Central memory CD4-positive, alpha-beta T cell (primary cell): ENCODE measurements at places on chromosomes 3 and 15.

- DNase-seq: no peak
Measured at GRCh38 chr3:69994919-69995318, 4.6 kb upstream of the SAMMSON start.

GRCh38 chr3:144128108-144128892 is 156.7 kb downstream of the DIPK2A start:
- DNase-seq: no peak

DNA sequence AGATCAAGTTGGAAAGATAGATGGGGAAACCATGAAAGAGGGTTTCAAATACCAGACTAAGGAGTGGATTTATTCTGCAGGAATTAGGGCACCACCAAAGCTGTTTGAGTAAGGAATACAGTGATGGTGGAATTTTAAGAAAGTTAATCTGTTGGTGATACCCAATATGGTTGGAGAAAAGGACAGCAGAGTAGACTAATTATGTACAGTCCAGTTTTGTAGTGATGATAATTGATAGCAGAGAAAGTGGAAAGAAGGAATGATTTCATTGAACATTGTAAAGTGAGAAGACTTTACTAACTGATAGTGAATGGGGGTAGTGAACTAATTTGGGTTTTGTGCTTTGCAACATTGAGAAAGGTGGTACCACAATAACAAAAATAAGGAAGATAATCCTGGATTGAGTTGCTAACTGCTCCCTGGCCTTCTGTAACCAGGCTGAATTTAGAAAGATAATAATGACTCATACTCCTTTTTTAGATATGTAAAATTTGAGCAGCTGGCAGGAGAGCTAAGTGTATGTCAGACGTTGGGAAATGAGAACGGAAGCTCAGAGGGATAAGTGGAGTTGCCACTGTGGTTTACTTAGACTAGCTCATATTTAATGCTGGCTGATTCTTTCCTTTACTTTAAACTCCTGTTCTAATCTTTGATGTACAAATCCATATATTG is 16.9 kb downstream of the TCAIM start:
- no peak for DNase-seq

- DNase-seq: no peak
Measured at GRCh38 chr3:38003817-38004414, 13.3 kb downstream of the VILL start.

DNA sequence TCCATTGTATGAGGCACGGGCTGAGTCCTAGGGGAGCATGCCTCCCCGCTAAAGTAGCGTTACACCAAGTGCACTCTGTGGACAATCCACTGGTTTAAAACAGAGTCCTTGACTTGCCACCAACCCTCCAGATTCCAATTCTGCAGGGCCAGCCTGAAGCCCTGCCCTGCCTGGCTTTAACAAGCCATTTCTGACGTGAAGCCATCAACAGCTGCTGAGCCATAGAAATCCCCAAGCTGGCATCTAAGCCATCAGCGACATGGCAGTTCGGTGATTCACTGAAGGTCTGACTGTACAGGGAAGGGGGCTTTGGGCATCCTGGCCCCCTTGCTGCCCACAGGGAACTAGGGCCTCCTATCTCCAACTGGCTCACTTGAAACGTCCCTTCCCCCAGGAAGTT is 265.7 kb downstream of the UACA start:
- no peak for DNase-seq

- no peak for DNase-seq
Measured at GRCh38 chr15:98782801-98783200, 134.5 kb downstream of the IGF1R start.

GRCh38 chr3:110656394-110657025 is 415.1 kb upstream of the NECTIN3 start:
- no peak for DNase-seq

GRCh38 chr3:186308549-186308948 is 53.5 kb downstream of the DGKG start:
- DNase-seq: no peak

DNA sequence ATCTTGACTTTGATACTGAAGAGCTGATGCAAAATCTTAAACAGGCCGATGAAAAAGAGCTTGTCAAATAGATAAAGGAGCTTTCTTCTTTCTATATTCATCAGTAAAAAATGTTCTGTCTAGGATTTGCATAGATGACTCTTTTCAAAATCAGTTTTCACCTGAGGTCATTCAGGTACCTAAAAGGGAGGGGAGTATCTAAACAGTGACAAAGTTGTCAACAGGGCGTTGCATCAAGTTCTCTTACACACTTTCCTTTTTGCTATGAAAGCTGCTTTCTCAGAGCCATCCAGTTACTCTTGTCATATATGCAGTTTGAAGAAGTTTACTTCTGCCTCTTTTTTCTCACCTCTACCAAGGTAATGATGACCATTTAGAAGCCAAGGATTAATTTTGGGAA is 60.0 kb downstream of the AKAP13 start:
- DNase-seq: no peak

DNA sequence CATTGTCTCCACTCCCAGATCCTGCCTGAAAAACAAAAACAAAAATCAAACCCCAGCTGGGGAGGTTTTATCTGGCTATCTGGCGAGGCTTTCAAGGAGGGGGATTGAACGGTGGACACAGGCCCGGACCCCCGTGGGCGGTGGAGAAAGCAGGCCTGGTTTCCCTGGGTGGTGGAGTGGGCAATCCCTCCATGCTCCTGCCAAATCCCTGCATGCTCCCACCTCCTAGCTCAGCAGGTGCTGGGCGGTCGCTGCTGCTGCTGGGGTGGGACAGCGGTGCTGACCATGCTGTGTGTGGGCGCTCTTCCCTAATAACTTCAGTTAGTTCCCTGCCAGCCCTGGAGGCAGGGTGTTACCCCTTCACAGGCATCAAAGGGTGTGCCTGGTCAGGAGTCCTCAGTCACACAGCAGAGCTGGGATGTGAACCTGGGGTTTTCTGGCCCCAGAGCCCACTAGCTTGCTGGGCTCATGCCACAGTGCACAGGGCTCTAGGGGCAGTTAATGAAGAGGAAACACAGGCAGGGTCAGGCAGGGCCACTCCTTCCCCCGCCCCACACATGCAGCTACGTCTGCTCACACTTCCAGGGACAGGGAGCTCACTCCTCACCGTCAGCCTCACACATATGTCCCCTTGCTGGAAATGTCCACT is 15.9 kb upstream of the PLXND1 start:
- DNase-seq: no peak

GRCh38 chr3:100708644-100708988 is 678 bp upstream of the TFG start:
- no peak for DNase-seq

DNA sequence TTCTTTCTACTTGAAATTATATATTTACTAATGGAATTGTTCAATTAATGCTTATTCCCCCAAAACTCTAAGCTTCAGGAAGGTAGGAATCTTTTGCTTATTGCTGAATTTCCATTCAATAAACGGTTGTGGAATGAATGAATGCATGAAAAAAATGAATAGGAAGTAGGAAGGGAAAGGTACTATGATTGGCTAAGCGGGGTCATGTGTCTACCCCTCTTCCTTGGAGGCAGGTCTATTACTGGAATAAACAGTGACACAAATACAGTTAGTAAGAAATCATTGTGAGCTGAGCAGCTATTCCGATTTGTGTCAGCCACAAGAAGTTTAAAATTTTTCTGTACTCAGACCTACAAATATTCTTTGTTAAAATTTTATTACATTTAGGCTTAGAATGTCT is 10.5 kb upstream of the TRA2B start:
- DNase-seq: no peak

- no peak for DNase-seq
Measured at GRCh38 chr15:69679623-69680228, 227.1 kb downstream of the RPLP1 start.

DNA sequence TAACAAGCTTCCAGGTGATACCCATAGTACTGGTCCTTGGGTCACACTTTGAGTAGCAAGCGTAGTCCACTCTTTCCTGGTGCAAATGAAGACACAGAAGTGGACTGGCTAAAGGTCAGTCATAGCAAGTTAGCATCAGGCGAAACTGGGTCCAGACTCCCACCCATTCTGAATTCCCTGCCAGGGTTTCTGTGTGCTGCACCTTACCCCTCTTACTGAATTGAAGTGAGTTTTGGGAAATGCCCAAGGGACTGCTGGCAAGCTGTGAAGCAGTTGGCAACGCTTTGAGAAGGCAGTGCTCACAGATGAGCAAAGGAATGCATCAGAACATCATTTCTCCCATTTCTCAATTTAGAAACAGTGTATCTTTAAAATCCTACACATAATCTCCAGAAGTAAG is 1.8 kb upstream of the LSG1 start:
- no peak for DNase-seq

DNA sequence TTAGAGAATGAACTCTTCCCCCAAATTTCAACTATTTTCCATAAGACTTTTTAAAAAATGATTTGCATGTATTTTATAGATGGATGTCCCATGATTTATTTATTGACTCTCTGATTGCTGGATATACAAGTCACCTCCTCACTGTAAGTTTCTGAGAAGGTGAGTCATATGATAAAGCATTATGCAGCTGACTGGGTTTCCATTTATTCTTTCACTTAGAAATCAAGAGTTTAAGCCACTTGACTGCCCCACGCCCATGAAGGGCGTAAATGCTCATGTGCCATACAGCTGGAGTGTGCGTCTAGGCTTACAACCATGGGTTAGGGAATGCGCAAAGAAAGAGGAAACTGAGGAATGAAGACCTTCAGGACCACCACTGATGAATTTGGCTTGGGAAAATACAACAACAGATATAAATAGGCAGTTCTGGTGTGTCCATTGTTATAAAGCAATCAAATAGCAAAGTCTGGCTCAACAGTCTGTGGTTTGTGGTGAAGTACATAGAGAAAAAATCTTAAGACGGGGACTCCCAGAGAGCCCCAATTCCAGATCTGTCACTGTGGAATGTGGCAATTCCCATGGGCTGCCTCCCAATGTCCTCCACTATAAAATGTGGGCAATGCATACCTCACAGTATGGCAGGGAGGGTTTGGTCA is 20.3 kb downstream of the SLCO2A1 start:
- DNase-seq: no peak

GRCh38 chr3:159761369-159761768 is 227.3 kb upstream of the IL12A start:
- DNase-seq: no peak

DNA sequence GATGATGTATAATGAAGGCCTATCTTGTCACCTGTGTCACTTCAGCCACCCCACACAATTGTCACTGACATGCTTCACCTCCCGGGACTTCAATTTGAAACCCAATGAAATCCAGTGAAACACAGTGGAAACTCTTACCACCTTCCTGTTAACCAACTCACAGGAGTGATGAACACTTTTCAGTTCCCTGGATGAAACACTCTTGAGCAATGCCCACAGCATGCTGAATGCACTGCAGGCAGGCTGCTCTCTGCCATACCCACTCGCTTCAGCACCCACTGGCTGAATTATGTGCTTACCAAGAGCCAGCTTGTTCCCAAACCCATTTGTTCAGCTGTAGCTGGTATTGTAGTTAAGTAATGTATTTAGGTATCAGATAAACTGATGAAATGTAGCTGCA is 47.0 kb downstream of the MAP2K1 start:
- DNase-seq: no peak

GRCh38 chr3:38616658-38617057 is 32.8 kb downstream of the SCN5A start:
- DNase-seq: no peak

DNA sequence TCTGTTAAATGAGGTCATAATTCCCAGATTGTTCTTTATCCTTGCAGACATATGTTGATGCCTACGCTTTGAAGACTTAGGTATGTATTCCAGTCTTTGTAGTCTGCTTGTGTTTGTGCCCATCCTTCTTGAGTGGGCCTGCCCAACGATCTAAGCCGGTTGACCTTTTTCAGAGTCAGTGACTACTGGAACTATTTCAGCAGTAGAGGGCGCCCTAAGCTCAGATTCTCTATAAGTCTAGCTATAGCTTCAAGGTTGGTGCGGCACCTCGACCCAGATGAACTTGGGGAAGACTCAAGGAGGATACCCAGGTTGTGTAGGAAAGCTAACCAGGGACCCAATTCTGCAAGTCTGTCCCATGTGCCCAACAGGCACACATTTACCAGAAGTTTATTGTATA is 228.8 kb upstream of the PPP2R3A start:
- DNase-seq: no peak

GRCh38 chr3:60086811-60087210 is 1037.0 kb upstream of the CFAP20DC start:
- no peak for DNase-seq

GRCh38 chr3:120153294-120153693 is 59.0 kb upstream of the GSK3B start:
- no peak for DNase-seq

- peak; percentile 12 for DNase-seq
Measured at GRCh38 chr15:56963710-56964109, 45.3 kb downstream of the TCF12 start.

DNA sequence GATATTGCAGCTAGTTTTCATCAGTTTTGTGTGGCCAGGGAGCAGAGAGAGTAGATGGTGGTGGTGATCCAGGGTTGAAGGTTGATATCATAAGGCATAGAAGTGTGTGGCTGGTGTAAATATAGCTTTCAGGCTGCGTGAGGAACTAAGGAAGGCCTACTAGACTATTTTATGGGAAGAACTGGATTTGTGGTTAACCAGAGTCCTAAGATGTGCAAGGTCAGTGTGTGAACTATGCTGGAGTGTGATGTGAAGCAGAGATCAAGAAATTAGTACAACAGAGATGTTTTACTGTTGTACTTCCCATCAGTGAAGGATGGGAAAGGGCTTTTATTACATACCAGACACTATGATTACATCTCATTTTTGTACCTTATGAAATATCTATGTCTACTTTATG is 41.5 kb downstream of the MAPK6 start:
- DNase-seq: no peak

- DNase-seq: peak; percentile 71
Measured at GRCh38 chr3:58532794-58533220, 4.2 kb downstream of the ACOX2 start.
